ENCODE measurements at places on chromosomes 12 and 14.

GRCh38 chr12:120993496-120993895 lies 15.2 kb downstream of the HNF1A start:
- DNase-seq, result no peak

GRCh38 chr12:62263966-62264365 lies 3.8 kb downstream of the USP15 start:
- peak; percentile 27 for DNase-seq

DNA sequence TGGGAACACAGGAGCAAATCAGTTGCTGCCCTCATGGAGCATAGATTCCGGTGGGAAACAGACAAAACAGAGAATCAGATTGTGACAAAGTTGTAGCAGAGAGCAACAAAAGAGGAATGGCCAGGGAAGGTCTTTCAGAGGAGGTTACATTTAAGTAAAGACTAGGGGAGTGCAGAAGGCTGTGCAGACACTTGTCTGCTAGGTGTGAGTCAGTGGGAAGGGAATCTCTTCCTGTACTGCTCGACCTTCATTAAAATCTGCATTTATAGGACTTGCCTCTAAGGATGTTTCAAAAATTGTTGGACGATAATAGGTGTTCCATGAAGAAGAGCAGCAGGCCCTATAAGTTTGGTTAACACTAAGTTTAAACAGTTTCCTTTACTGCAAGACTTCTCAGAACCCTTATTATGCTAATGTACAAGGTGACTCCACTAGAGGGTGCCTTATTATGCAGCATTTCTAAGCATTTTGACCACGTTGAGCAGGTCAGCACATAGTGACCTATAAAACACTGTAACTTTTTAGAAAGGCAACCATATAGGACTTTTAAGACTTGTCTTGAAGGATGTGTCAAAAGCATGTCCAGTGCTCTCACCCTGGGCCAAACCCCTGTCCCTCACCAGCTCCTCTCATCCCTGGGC lies 91.8 kb upstream of the RIC8B start:
- DNase-seq, result no peak

- no peak for DNase-seq
Observed at GRCh38 chr12:124233846-124234640, 60.9 kb upstream of the RFLNA start.

DNA sequence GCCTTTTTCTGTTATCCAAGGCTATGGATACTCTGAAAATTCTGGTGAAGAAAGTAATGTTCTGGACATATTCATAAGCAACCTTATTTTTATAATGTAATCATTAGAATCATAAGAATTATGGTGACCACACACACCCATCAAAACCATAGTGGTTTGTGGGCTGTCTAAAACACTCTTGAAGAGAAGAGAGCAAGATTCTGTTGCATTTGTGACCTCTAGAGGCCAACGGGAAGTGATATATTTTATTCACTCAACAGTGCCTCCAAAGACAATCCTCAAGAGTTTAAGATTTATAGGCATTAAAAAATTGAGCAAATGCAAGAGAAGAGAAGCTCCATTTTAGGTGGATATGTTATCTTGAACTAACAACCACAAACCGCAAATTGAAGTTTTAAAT lies 68.5 kb upstream of the LGR5 start:
- no peak for DNase-seq

DNA sequence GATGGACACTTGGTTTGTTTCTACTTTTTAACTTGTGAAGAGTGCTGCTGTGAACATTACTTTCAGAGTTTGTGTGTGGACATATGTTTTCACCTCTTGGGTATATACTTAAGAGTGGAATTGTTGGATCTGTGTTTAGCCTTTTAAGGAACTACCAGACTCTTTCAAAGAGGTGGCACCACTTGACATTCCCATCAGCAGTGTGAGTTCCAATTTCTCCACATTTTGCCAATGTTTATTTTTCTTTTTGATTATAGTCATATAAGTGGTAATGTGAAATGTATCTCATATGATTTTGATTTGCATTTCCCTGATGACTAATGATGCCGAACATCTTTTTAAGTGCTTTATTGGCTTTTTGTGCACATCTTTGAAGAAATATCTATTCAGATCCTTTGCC lies 44.8 kb downstream of the ARHGAP5 start:
- no peak for DNase-seq

DNA sequence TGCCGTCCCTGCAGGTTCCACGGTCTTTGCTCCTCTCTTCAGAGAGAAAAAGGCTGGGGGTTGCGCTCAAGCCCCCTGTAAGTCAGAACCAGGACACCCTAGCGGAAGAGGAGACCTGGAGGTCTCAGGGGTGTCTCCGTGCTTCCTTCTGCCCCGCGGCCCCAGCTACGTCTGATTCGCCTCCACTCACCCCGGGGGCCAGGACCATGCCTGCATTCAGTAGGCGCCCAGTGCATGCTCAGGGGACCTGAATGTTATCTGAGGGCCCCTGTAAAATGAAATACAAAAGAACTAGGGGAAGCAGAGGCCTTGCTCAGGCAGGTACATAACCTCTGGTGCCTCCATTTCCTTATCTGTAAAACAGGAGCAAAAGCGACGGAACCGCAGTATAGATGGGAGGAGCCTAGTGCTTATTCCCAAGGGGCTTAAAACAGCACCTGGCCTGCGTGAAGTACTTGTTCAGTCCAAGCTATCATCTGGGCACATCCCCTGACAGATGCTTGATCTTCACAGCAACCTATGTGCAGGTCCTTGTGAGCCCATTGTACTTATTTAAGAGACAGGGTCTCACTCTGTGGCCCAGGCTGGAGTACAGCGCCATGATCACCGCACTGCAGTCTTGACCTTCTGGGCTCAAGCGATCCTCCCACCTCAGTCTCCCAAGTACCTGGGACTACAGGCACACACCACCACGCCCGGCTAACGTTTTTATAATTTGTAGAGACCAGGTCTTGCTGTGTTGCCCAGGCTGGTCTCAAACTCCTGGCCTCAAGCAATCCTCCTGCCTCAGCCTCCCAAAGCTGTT lies 110.3 kb upstream of the NCOR2 start:
- no peak for DNase-seq

DNA sequence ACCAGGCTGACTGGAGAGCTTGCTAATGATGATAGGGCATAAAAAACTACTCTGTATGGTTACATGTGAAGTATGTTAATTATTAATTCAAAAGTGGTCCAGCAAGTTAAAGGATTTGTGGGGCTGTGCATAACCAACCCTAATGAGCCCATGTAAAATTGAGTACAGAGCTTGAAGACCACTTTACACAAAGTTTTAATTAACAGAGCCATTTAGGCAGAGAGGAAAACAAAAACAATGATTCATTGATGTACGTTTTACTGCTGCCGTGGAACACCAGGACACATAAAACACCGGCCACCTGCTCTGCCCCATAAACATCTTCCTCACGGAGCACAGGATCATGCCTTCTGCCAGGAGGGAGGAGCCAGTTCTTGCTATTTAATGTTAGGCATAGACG lies 83.5 kb downstream of the RIMBP2 start:
- DNase-seq, result no peak

DNA sequence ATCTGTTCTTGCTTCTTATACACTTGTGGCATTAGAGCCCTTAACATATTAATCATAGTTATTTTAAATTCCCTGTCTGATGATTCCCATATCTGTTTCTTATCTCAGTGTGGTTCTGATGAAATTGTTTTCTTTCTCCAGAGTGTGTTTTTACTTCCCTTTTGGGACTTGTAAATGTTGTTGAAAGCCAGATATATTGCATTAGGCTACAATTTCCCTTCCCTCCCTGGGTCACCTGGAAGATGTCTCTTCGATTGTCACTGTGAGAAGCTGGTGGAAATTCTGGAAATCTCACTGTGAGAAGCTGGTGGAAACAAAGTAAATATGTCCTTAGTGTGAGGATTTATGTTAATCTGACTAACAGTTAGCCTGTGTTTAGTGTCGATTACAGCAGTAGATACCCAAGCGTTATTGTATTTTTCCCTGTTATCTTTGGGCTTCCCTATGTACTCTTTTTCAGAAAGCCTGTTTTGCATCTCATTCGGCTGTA lies 717.3 kb downstream of the TRHDE start:
- no peak for DNase-seq

DNA sequence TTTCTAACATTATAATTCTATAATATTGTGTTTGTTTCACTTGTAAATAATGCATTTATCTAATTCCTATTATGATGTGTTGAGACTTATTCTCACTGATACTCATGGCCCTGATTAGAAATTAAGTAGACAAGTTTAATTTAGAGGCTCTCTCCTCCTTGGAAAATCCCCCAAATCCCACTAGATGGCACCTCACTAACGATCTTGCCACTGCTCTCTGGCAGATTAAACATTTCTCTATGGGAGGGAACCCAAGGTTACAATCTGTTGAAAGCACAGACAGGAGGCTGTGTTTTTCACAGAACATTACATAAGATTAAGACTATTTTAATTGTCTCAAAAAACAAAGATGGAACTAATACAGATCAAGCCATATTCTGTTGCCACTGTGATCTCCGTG lies 318.7 kb downstream of the LRFN5 start:
- DNase-seq, result no peak
